Ecto neural progenitor cell (in vitro differentiated cells): ENCODE measurements at places on chromosomes 11 and 22.

GRCh38 chr11:86538223-86538548 lies 134.2 kb downstream of the ME3 start:
- DNase-seq, result no peak

DNA sequence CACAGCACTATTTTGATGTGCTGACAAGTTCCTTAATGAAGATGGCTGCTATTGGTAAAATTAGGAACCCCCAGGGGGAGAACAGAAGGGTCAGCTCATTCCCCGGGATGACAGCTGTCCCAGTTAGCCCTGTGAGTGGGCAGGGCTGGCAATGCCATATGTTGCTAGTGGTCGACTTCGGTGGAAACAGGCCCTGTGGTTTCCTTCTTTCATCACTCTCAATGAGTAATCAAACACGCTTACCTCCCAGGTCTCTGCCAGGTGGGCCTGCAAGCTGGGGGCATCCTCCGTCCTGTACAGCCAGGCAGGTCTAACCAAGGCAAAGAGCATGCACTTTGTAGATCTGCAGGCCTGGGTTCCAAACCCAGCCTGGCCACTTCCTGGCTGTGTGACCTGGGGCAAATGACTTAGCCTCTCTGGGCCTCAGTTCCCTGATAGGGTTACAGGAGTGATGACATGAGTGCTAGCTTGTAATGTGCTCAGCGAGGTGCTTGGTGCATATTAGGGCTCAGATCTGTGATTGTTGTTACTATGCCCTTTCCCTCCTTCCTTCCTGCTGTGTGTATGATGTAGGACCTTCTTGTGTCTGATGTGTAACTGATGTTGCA lies 85.2 kb downstream of the TSPAN18 start:
- DNase-seq, result no peak

- DNase-seq, result peak; percentile 59
Observed at GRCh38 chr11:64726211-64726641, 3.2 kb upstream of the NRXN2 start.

- no peak for DNase-seq
Observed at GRCh38 chr11:101446238-101446637, 137.6 kb downstream of the TRPC6 start.

DNA sequence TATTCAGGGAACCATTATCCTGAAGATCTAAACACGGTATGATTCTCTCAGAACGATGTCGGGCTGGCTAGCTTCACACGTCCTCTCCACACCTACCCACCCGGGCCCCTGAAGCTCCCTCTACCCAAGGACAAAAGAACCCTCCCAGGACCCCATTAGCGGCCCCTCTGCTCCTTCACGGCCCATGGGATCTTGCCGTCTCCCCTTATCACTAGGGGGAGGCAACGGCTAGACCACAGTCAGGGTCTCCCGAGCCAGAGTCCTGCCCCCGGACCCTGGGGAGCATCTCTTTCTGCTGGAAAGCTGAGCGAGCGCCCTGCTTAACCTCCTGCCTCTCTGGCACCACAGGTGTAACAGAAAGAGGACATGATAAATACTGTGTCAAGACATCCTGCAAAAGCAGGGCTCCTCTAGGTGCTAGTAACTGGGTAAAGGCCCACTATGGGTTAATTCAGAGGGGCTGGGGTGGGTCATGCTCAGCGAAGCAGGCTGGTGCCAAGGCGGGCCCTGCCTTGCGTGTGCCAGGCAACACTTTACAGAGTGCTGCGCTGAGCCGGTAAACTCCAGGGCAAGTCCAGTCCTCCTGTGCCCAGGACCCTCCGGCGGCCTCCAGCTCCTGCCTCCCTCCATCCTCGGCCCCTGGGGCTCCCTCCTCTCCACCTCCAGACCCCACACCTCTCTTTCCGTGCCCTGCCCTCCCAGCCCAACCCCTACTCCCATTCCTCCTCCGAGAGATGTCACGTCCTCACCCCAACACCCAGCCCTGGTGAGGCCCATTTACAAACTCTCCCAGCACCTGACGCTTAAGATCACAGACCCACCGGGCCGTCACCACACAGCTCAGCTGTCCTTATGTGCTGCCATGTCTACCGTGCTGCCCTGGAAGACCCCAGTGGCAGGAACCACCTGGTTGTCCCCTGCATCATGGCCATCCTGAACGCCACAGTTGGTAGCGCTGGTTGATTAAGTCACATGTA lies 3.0 kb downstream of the TOLLIP start:
- DNase-seq, result peak; percentile 37

GRCh38 chr11:46331282-46331984 lies 15.8 kb upstream of the DGKZ start:
- no peak for DNase-seq

GRCh38 chr11:31807799-31808667 lies 3.1 kb downstream of the PAX6 start:
- no peak for DNase-seq

DNA sequence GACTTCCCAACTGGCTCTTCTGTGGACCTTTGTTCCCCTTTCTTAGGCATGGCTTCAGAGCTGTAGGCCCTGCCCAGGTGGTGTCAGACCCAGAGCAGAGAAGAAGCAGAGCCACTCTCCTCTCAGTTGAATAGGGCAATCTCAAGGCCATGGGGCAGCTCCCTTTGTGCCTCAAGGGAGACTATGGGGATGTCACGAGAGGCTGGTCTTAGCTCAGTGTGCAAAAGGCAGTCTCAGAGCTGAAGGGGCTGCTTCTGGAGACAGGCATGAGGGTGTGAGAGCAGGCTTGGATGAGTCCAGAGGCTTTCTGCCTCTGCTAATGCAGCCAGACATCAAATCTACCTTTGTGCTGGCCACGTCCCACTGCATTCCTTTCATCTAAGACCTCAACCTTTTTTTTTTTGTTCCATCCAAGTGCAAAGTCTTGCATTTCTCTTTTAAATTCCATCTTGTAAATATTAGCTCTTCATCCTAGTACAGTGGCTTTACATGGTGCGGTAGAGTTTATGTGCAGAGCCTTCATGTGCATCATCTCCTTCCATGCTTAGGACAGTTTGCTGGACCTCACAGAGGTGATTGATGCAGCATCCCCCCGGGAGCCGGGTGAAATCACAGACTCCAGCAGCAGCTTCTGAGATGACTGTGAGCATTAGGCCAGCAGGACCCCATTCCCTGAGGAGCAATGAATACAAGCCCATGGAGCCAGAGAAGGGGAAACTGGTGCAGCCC lies 34.2 kb upstream of the FCHSD2 start:
- no peak for DNase-seq

- no peak for DNase-seq
Observed at GRCh38 chr11:108319541-108320145, 96.8 kb downstream of the ATM start.

- no peak for DNase-seq
Observed at GRCh38 chr22:35630387-35630793, 13.3 kb upstream of the MB start.

- DNase-seq, result no peak
Observed at GRCh38 chr11:88280673-88281316, 56.7 kb downstream of the CTSC start.

GRCh38 chr11:132111316-132111715 lies 740.9 kb downstream of the NTM start:
- no peak for DNase-seq

GRCh38 chr22:19700790-19701419 lies 13.4 kb upstream of the SEPTIN5 start:
- DNase-seq, result peak; percentile 7

DNA sequence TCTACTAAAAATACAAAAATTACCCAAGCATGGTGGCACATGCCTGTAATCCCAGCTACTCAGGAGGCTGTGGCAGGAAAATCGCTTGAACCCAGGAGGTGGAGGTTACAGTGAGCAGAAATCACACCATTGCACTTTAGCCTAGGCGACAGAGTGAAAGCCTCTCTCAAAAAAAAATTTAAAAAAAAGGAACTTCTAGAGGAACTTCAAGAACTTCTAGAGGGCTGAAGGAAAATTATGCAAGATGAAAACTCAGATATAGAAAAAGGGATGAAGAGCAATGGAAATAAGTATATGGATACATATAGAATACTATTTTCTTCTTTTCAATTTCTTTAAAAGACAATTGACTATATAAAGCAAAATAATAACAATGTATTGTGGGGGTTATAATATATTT lies 51.2 kb upstream of the PRR5 start:
- DNase-seq, result no peak

GRCh38 chr22:46172522-46173110 lies 22.3 kb downstream of the PPARA start:
- no peak for DNase-seq

DNA sequence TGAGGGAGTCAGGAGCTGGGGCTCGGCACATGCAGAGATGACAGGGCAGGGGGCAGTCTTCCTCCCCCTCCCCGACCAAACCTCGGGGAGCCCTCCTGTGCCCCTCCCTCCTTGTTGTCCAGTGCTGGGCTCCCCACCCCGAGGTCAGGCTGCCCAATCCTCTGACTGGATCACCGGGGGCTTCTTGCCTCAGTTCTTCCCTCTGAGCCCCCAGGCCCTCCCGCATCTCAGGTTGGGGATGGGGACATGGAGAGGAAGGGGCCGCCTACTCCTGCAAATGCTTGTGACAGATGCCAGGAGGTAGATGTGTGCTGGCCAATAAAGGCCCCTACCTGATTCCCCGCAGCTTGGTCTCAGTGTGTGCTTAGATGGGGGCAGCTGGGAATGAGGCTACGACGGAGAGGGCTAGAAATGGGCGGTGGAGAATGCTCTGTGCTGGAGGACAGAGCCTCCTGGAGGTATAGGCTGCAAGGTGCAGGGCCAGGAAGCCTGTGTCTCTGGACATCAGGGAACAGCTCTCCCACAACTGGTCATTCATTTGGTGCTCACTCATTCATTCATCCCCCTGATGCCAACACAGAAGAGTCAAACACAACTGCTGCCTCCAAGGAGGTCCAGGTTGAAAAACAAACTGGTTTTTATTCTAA lies 8.4 kb downstream of the RHBDD3 start:
- no peak for DNase-seq

DNA sequence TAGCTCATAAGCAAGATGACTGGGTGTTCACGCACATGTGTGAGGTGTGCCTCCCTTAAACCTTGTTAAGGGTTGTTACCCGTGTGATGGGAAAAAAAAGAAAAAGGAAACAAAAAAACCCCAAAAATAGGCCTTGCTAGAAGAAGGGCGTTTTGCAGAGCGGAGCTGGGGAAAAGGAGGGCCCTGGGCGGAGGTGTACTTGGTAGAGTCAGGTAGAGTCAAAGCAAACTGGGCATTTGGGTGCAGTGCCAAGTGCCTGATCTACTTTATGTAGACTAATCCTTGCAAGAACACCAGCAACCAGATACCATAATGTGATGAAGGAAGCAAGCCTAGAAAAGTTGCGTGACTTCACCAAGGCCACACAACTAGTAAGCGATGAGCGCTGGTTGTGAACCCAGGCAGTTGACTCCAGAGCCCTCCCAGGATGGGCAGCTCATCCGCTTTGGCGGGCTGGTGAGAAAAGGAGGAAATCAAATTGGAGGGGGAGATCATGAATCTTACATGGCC lies 1.2 kb upstream of the TIRAP start:
- DNase-seq, result no peak

- DNase-seq, result no peak
Observed at GRCh38 chr11:122661182-122661945, 5.8 kb downstream of the UBASH3B start.

GRCh38 chr11:128594226-128594625 lies 6.9 kb upstream of the ETS1 start:
- no peak for DNase-seq

DNA sequence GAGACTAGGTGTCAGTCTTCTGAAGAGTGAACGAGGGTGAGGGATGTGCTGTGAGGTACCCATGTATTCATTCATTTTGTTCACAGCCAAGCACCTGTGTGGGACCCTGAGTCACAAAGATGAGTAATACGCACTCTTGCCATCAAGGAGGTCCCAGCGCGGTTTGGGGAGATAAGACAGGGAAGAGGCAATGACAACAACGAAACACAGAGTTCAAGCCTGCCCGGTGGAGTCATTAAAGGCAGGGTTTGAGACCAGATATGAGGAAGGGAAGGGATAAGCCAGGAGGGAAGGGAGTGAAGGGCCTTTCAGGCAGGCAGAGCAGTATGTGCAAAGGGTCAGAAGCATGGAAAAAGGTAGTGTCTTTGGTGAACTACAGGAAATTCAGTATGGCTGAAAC lies 4.6 kb downstream of the DCHS1 start:
- DNase-seq, result no peak

DNA sequence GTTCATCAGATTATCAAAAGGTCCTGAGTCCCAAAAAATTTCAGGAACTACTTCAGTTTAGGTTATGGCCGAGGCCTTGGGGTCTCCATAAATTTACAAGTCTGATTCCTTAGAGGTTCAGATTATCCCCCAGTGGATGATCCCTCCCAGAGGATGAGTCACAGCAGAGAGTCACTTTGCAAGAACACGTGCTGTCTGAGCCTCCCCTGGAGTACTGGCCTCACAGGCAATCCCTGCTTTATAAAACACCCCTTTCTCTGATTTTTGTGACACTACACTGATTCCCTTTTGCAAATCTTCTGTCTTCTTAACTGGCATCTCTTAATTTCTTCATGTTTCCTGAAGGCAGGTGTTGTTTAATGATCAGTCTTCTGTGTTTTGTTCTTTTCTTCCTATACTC lies 45.3 kb downstream of the CCDC34 start:
- no peak for DNase-seq

DNA sequence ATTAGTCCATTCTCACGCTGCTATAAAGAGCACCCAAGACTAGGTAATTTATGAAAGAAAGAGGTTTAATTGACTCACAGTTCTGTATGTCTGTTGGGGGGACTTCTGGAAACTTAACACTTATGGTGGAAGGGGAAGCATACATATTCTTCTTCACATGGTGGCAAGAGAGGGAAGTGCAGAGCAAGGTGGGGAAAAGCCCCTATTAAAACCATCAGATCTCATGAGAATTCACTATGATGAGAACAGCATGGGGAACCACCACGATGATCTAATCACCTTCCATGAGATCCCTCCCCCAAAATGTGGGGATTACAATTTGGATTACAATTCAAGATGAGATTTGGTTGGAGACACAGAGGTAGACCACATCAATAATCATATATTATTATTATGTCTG lies 25.7 kb downstream of the CEP57 start:
- DNase-seq, result no peak

GRCh38 chr22:20537983-20538382 lies 30.6 kb downstream of the MED15 start:
- DNase-seq, result no peak

GRCh38 chr22:36999463-36999862 lies 19.8 kb downstream of the TST start:
- no peak for DNase-seq

DNA sequence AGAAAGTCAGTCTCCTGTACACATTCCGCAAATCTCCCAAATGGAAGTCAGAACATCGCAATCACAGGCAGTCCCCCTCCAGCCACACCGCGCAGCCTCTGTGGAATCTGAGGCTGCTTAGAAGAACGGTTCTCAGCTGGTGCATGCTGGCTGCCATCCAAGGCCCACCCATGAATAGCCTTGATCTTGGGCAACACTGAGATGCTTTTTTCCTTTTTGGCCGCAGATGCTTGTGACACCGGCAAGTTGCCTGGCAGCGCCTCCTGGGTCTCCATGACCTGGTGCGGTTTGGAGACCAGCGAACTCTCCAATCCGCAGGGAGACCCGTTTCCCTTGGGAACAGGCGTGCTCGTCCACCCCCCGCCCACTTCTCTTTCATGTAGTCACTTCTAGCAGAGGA lies 26.3 kb upstream of the PHF21B start:
- DNase-seq, result no peak
